ENCODE measurements at places on chromosomes 6 and 20. TPM values are rescaled to one million over a fixed set of nuclear protein-coding genes. Genes with fewer than 3 reads are reported as not detected.

The BFSP1 gene
- total RNA-seq, result 0.17 TPM

The RIMS4 gene
- total RNA-seq, result not detected

The UQCC2 gene
- total RNA-seq, result 60.9 TPM

The FILIP1 gene
- total RNA-seq, result not detected

The MEP1A gene
- total RNA-seq, result not detected

All from activated naive CD8-positive, alpha-beta T cell treated with anti-CD3 and anti-CD28 coated beads, Interleukin-2, amount 10 ng/mL, durations not matched to agents 7 days and 5 days (primary cell).